ENCODE measurements at places on chromosomes 16 and 17.

- DNase-seq, result no peak
Observed at GRCh38 chr17:75412455-75413317, 7.2 kb upstream of the GRB2 start.

- DNase-seq, result no peak
Observed at GRCh38 chr16:8541868-8542267, 48.4 kb downstream of the TMEM114 start.

GRCh38 chr16:5642436-5642835 is 544.8 kb upstream of the EEF2KMT start:
- no peak for DNase-seq

DNA sequence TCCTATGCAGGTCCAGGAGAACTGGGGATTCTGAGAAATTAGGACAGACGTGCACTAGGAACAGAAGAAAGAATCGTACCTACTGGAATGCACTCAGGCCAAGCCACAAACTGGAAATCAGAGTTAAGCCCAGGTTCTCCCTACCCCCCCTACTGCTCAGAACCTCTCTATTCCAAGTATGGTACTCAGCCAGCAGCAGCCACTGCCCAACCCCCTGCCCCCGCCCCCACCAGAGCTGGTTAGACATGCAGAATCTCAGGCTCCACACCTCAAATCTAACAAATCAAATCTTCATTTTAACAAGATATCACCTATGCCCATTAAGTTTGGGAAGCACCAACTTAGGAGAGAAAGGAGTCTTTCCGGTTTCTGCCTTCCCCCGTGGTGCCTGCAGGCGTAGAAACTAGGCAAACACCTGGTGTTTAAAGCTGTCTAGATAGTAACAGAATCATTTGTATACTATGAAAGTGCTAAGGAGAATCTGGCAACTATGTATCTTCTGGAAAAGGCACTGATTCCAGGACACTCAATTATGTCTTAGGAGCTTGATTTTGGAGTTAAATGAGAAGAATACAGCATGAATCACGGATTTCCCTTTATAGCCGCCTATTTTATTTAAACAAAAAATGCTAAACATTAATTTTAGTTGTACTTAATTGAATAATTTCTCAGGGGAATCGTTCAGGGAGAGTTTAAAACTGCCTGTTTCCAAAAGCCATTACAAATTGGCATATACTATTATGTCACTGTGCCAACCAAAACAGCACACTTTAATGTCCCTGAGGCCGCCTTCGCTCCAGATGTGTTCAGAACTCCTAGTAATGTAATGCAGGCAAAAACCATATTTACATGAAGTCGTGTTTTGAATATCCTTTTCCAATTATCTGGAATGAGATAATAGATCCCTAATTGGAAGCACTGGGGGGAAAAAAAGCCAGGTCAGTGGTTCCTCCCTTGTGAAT is 166.5 kb downstream of the STX8 start:
- no peak for DNase-seq

DNA sequence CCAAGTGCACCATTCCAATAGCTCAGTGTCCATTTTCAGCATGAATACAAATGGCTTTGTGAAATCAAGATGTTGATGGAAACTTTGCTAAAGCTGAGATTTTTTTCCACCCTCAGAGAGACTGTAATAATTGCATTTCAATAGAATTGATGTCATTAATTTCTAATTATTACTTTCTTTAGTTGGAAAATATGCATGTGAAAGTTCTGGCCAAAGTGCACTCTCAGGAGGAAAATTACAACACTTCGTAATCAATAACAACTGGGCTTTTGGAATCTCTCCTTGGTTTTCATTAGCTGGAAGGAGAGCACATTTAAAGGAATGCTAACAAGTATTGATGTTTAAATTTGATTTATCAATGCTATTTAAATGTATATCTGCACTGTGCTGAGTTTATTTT is 529.5 kb upstream of the CDH8 start:
- DNase-seq, result no peak

DNA sequence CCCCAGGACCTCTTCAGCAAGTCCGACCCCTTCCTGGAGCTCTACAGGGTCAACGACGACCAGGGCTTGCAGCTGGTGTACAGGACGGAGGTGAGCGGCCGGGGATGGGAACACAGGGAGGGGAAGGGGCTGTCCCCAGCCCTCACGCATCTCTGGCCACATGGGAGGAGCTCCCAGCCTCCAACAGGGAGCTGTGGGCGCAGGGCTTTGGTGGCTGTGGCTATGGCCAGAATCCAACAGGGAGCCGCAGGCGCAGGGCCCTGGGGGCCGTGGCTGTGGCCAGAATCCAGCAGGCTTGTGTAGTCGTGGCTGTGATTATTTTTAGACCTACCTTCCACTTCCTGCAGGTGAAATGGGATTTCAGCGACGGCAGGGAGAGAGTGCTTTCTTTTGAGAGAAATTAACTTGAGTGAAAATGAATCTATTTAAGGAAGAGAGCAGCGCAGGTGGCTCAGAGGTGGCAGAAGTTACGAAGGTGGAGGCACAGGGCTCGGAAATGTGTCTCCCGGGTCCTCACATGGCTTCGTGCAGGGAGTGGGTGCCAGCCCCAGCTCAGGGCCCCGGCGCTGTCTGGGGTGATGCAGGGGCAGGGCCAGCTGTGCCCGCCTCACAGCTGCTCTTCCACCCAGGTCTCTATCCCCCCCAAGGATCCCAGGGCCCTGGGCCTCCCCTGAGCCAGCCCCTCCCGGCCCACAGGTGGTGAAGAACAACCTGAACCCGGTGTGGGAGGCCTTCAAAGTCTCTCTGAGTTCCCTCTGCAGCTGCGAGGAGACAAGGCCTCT is 9.4 kb downstream of the CPNE7 start:
- no peak for DNase-seq

- DNase-seq, result no peak
Observed at GRCh38 chr16:83847371-83848225, 39.8 kb downstream of the HSBP1 start.

GRCh38 chr16:7325834-7326233 is 6.8 kb upstream of the RBFOX1 start:
- no peak for DNase-seq

DNA sequence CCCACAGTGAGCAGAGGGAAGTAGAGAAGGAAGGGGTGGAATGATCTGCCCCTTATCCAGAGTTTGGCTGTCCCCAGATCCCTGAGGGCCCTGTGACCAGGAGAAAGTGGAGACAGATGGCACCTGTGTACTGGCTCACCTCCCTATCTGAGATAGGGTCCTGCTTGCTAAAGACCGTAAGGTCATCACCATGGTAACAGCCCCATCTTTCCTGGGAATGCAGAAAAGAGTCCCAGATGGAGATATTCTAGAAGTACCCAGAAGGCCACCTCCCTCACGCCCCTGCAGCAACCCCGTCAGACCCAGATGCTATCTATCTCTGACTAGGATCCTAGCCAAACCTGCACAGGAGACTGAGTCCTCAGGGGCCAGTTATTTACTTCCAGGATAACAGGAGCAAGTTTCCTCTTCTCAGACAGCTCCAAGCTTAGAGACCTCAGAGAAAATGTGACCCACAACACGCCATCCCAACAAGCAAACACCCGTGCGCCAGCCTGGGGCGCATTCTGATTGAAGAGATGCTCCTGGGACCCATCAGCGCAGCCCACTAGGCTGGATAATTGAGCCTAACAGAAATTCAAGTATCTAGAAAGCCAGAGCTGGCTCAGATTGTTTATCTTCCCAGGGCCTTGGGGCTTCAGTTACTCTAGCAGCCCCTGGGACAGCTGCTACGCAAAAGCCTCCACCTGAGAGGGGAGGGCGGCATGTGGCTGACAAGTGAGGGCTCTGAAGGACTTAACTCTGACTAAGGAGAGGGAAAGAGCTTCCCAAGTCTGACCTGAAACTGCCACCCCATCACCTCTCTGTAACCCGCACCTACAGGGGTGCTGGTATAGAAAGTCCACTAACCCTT is 1.9 kb downstream of the ORMDL3 start:
- no peak for DNase-seq

DNA sequence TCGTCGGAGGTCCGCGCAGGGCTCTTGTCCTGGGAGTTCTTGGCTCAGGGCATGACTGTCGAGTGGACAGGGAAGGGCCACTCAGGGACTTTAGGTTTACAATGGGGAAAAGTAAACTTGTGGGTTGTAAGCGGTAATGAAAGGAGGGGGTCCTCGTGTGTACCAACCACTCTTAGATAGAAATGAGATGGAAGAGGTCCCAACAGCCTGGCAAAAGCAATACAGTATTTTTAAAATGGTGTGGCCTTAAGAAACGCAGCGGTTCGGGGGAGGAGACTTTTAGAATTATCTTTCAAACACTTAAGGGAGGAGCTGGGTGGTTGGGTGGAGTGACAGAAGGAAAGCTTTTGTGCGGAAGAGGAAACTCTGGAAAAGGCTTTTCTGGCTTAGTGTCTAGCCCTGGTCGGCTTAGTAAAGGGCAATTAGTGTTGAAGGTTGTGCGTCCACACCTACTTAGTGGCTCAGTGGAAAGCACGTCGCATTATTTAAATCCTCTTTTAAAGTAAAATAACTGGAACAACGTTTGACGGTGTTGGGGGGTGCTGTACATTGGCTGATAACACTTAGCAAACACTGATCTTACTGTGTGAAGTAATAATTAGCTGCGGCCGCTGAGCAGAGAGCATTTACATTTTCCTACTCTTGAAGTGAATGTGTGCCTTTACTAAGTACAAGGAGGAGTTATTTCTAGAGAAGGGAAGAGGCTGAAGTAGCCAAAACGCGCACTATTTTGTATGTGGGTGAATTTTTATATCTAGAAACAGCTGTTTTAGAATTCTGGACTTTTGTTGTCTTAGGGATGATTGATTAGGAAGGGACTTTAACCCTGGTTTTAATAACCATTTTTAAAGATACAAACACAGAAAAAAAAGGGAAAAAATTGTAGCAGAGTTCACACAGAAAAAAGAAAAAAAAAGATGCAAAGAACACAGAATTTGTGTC is 1.0 kb downstream of the WSB1 start:
- peak; percentile 38 for DNase-seq

GRCh38 chr17:30226878-30227277 is 8.6 kb downstream of the SLC6A4 start:
- DNase-seq, result no peak

DNA sequence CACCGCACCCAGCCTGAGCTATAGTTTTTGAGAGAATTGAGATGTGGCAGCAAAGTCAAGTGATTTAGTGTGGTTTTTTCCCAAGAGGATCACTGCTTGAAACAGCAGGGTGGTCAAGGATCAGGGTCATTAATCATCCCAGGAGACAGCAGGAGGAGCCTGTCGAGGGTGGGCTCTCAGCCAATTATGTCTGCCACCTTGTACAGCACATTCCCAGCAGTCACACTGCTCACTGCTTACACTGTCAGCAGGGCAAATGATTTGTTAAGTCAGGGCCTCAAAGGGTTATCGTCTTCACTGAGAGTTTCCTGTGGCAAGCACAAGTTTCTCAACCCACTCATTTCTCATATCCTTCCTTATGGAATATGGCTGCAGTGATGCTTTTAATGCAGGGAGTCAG is 13.2 kb downstream of the B3GNT9 start:
- DNase-seq, result no peak

GRCh38 chr17:8341456-8341855 is 1.8 kb downstream of the ODF4 start:
- no peak for DNase-seq

DNA sequence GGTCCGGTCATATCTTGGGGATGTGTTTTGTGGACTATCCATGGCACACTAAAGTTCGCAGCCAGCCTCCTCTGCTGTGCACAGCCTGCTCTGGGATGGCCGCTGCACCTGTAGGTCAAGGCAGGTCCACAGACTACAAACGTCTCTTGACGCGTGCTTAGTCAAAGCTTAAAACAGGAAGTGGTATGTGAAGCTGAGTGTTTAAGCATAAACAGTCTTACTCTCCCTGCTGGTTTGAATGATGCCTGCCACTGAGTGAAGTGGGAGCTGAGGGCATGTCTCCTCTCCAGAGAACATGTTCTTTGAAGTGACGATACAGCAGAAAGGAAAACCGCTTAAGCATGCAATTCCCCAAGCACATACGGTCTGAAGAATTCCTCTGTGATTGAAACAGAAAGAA is 365.6 kb downstream of the SLC39A11 start:
- DNase-seq, result no peak

- no peak for DNase-seq
Observed at GRCh38 chr16:975291-975690, 4.5 kb upstream of the LMF1 start.

GRCh38 chr17:81980707-81981343 is 3.4 kb downstream of the ASPSCR1 start:
- DNase-seq, result no peak

- DNase-seq, result no peak
Observed at GRCh38 chr17:6109536-6109935, 39.4 kb downstream of the WSCD1 start.

DNA sequence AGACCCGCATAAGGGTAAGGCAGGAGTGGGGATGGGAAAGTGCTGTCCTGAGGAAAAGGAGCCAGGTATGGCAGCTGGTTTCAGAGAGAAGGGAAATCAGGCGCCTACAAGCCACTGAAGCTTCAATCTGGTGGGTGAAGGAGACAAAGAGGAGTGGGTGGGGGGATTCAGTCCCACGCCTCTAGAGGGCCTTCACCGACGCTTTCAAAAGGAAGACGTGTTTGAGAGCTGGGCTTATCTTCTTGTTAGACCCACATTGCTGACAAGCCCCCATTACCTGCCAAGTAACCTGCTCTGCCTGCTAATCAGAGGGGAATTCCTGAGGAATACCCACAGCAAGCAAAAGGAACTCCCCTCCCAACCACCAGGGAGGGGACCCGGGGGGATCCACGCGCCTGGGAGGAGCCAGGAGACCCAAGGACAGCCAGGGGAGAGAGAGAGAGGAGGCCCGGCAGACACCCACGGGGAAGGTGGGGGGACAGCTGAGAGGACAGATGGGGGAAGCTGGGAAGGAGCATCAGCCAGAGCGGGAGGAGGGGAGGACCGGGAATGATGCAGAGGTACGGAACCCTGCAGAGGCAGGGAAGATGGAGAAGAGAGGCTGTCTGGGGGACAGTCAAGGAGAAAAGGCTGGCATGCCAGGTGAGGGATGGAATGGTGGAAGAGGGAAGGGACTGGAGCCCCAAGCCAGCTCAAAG is 1.0 kb downstream of the MTMR4 start:
- no peak for DNase-seq

- no peak for DNase-seq
Observed at GRCh38 chr16:11152677-11153331, 103.2 kb downstream of the SOCS1 start.

DNA sequence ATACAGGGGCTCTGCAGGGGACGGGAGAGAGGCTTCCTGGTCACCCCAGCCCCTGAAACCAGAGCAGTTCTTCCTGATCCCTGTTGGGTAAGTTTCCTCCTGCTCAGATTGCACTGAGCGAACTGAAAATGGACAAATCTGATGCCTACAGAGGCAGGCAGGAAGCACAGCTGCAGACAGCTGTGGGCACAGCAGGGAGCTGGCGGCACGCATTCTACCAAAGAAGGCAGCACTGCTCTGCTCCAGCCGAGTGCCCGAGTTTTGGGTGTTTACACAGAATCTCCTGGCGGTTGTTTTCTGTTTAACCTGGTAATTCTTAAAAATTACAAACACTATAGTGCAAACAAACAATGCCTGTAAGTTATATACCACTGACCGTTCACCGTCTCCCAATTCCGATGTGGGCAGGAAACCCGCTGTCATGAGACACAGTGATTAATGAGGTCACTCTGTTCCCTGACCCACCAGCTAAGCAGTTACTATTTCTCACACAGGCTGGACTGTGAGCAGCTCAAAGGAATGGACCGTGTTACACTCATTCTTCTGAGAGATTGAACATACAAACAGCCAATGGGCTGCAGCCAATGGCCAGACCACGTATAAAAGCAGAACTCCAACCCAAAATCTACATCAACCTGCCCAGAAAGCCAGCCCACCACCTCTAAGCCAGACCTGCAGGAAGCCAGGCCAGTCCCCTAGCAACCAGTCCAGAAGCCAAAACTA is 25.5 kb downstream of the NSMCE1 start:
- DNase-seq, result peak; percentile 91

- no peak for DNase-seq
Observed at GRCh38 chr16:3690980-3691720, 26.2 kb downstream of the TRAP1 start.

Measured in non-pigmented ciliary epithelial cell (primary cell).